ENCODE measurements at places on chromosomes 2 and 18. TPM values are rescaled to one million over a fixed set of nuclear protein-coding genes. Genes with fewer than 3 reads are reported as not detected.

Gene ZNF521
- total RNA-seq = 95.5 TPM

GRCh38 chr2:24566630-24567029, 75.6 kb downstream of the NCOA1 start:
- no peak for DNase-seq

Gene PLCD4
- total RNA-seq = 0.26 TPM

GRCh38 chr2:45477546-45477945, 133.5 kb downstream of the SRBD1 start:
- no peak for DNase-seq

Gene CCDC74B
- 10.4 TPM for total RNA-seq

Gene SPP2
- not detected for total RNA-seq

DNA sequence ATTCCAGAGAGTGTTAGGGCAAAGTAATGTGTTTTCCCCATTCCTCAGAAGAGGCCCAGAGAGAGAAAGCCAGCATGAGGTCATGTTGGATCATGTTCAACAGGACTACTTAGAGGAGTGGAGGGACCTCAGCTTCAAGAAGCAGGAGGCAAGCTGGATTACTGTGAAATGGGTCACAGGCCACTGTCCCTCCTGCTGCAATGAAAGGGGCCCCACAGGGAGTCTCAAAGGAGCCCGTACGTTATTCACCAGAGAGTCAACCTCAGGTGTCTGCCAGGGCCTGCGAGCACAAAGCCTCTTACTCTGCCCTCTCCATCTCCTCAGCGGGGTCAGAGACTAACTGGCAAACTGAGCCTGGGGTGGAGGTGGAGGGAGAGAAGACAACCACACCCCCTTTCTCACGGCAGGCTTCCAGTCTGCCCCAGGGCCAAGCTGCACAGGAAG, 27.2 kb upstream of the ACYP2 start:
- DNase-seq = no peak

Gene MATN3
- 1.3 TPM for total RNA-seq

GRCh38 chr18:8794156-8794933, 89.0 kb downstream of the MTCL1 start:
- DNase-seq = no peak

GRCh38 chr18:59470561-59471121, 111.6 kb upstream of the LMAN1 start:
- no peak for DNase-seq

GRCh38 chr2:62441421-62441820, 64.6 kb downstream of the TMEM17 start:
- no peak for DNase-seq

Gene MROH2A
- not detected for total RNA-seq

DNA sequence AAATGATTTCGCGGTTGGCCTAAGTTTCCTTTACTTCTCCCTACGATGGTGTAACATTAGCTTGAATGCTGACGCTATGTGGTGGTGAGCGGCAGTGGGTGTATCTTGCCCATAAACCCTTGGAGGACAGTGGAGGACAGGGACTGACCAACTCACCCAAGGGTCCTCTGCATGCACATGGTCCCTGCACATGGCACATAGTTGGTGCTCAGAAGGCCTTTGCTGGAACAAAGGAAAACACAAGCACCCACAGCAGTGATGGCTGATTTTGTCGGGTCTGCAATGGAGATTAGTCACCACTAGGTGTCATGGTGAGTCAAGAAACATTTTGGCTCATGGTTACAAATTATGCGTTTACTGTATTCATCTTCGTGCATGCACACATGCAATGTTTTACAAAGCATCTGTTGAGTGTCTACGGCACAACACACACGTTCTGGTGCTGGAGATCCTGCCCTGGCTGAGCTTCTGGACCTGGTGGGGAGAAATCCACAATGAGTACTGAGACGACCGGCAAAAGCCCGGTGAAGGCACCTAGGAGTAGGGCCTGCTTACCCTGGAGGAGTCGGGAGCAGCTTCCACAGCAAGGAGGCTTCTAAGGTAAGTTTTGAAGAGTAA, 44.0 kb downstream of the PDCL3 start:
- no peak for DNase-seq

DNA sequence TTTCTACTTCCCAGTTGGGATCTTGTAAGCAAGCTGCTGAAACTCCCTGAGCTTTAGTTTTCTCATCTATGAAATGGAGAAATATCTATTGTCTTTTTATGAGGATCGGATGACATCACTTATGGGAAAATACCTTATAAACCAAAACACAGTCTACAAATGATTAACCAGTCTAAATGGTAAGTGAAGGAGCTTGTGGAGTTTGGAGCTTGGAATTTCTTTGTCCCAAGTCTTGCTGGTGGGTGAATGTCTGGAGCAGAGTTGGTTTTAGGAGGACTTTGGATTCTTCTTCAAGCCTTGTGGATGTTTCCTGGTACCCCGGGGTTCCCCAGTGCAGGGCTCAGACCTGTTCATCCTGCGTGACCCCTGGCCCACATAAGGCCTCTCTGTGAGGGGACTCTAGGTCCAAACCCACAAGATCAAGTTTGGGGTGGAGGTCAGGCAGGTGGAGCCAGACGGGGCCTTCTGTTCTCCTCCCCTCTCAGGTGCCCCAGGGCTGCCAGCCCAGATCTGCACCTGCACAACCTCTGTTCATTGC, 43.2 kb downstream of the FOSL2 start:
- no peak for DNase-seq

DNA sequence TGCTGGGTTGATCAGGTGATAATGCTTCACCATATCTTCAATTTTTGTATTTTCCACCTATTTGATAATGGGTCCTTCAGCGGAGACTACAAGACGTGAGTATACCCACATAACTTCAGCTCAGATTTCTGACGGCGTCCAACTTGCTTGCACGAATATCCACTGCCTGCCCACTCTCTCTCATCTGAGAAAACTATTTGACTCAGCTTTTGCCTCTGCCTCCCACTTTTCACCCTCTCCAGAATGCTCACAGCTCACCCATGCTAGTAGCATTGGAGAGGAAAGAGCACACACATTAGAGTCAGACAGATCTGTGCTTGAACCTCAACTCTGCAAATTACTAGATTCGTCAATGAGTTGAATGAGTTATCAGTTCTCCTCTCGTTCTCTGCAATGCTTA, 166.8 kb downstream of the BCL2 start:
- DNase-seq = no peak

DNA sequence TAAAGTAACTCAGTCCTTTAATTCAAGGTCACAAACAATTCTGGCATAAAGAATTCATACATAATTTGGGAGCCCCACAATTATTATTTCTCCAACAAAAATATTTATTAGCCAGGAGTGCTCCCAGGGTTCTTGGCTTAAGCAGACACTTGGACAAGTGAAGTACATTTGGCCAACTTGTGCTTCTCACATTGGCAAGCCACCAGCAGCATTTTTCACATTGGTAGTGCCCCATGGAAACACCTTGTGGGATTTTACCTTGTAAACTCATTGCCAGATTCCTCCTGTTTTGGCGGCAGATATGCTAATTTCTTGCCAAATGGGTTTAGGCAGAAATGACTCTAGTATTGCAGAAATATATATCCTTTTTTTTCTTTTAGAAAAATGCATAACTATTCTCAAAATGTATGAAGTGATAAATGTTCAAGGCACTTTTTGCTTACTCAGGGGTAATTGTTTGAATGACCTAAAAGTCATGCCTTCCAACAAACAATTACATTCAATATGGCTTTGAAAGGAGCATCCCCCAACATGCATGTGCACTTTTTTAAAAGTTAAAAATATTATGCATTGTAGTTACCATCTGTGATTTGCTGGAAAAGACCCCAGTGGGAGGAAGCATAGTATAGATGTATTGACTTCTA, 113.5 kb downstream of the CSRNP3 start:
- no peak for DNase-seq

- DNase-seq = no peak
Measured at GRCh38 chr2:162062559-162062958, 11.5 kb downstream of the DPP4 start.

Gene NEU2
- not detected for total RNA-seq

GRCh38 chr2:196750977-196751631, 48.4 kb downstream of the GTF3C3 start:
- DNase-seq = peak; percentile 51

DNA sequence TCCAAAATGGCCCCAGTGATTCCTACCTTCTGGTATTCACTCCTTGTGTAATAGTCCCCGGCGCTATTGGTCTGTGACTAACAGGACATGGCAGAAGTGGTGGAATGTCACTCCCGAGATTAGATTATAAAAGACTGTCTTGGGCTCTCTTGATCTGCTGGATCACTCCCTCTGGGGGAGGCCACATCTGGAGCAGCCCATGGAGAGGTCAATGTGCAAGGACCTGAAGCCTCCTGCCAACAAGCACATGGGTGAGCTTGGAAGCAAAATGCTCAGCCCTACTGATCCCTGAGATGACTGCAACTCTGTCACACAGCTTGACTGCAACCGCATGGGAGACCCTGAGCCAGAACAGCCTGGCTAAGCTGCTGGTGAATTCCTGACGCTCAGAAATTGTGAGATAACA, 94.3 kb upstream of the GLI2 start:
- no peak for DNase-seq

Gene TFCP2L1
- 0.18 TPM for total RNA-seq

GRCh38 chr2:101803945-101804696, 106.6 kb downstream of the MAP4K4 start:
- DNase-seq = no peak

GRCh38 chr2:209460151-209460761, 36.4 kb downstream of the MAP2 start:
- DNase-seq = no peak

GRCh38 chr2:222778400-222778799, 82.4 kb upstream of the ACSL3 start:
- DNase-seq = no peak

- DNase-seq = no peak
Measured at GRCh38 chr18:64099244-64099643, 49.6 kb downstream of the LINC00305 start.

DNA sequence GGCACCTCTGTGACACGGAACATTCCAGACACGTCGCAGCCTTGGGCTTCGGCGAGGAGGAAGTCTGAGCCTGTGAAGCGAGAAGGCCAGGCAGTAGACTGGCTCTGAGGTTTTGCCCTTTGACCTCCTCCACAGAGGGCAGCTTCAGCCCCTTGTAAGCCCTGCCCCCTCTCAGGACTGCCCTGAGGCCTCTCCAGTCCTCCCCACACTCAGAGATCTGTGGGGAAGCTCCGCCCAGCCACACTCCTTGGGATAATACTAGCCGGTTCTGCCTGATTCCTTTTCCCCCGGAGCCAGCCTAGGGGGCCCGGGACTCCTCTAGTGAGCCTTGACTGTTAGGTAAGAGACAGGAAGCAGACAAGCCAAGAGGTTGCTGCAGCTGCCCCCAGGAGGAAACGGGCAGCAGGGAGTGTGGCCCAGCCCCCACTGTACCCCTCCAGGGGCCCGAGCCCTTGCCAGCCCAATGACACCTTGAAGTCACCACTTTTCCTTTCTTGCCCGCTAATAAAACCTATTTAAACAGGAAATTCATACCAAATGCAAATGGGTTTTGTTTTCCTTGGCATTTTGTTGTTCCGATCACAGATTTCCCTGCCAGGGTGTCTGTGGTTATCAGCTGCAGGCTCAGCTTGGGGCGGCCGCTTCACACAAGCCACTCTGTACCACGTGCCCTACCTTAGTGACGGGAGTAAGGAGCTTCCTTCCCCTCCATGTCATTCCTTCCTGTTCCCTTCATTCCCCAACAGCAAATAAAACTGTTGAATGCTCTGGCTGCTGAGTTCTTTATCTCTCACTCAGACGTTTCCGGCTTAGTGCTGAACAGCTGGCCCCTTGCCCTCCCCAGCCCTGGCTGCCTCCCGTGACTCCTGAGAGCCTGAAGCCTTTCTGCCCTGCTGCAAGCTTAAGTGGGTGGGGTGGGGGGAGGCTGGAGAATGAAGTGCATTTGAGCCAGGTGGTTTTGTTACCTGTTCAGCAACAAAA, 124.7 kb downstream of the CABLES1 start:
- DNase-seq = peak; percentile 81

Gene SF3B6
- total RNA-seq = 99.0 TPM

DNA sequence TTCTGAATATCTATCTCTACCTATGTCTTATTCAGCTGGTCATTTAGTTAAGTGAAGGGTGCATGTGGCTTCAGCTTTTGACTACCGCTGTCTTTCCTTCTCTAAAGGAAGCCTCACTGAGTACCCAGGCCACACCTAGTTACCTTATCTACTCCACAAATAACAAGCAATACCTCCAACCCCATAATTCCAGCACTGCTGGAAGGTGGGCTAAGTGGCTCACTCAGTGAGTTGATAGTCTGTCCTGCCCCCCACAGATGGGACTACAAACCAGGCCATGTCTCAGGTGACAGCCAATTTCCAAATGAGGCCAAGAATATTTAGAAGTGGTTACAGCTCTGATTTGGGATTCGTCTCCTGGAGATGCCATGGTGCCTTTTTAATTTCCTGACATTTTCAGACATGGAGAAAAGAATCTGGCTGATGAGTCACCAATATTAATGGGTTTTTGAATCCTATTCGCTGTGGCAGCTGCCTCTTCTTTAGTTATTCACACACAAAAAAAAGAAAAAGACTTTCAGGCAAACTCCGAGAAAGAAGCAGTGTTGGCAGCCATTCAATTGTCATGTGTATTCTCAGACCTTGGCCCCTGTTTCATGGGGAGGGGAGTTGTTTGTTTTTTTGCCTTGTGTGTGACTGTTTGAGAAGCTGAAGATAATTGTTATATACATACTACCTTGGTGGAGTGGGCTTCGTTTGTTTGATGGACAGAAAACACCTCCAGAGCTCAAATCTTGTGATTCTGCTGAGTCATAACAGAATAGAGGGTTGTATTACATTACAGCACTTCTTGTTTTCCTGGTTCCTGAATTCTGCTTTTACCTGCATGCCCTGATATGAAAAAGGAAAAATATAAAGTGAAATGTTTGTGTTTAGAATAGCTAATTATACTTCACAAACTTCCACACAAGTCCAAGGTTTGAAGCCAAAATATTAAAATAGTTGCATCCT, 64.2 kb downstream of the SCG2 start:
- DNase-seq = no peak

Gene PLEK
- total RNA-seq = under 0.01 TPM

GRCh38 chr18:71329114-71329513, 1040.3 kb downstream of the SOCS6 start:
- DNase-seq = no peak

GRCh38 chr2:75844651-75845050, 133.9 kb upstream of the GCFC2 start:
- no peak for DNase-seq

GRCh38 chr18:77365667-77366066, 116.0 kb downstream of the GALR1 start:
- no peak for DNase-seq

GRCh38 chr2:28239207-28239606, 153.5 kb upstream of the FOSL2 start:
- no peak for DNase-seq
